ENCODE measurements at places on chromosomes 12 and 14. TPM values are rescaled to one million over a fixed set of nuclear protein-coding genes. Genes with fewer than 3 reads are reported as not detected.

The ZC3H14 gene
- 38.7 TPM for total RNA-seq

The AMHR2 gene
- 1.6 TPM for total RNA-seq

DNA sequence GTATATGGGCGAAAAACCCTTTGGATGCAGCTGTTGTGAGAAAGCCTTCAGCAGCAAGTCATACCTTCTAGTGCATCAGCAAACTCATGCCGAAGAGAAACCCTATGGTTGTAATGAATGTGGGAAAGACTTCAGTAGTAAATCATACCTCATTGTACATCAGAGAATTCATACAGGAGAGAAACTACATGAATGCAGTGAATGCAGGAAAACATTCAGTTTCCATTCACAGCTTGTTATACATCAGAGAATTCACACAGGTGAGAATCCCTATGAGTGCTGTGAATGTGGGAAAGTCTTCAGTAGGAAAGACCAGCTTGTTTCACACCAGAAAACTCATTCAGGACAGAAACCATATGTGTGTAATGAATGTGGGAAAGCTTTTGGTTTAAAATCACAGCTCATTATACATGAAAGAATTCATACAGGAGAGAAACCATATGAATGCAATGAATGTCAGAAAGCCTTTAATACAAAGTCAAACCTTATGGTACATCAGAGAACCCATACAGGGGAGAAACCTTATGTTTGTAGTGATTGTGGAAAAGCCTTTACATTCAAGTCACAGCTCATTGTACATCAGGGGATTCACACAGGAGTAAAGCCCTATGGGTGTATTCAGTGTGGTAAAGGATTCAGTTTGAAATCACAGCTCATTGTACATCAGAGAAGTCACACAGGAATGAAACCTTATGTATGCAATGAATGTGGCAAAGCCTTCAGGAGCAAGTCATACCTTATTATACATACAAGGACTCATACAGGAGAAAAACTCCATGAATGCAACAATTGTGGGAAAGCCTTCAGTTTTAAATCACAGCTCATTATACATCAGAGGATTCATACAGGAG lies 21.4 kb downstream of the ZNF268 start:
- no peak for DNase-seq

DNA sequence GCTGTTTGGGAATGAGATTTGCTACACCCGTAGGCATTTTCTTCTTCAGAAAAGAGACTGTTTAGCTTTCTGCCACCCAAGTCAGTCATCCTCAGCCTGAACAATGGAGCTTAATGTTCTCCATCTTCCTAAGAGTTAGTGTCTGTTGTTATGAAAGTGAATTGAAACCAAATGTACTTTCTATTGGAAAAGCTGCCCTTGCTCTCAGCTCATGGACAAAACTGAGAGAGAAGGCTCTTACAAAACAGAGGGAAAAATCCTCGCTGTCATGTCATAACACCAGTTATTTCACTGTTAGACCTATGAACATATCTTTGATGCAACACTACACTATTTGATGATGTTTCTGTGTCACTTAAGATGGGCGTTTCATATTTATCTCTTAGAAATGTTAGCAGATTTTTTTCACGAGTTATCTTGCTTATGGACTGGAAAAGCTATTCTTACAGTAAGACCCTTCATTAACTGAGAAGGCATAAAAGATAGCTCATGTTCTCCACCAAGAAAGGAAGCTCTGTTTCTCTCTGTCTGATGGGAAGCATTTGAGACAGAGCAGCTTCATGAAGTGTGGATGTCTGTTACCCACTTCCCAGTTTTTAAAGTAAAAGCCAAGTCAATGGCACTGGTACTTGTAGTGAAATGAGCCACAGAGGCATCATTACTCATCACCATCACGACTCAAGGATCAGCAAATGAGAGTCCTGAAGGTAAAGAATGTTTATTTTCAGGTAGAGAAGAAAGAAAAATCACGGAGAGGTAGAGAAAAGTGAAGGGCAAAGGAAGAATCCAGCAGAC lies 483.9 kb downstream of the ZFP36L1 start:
- no peak for DNase-seq

DNA sequence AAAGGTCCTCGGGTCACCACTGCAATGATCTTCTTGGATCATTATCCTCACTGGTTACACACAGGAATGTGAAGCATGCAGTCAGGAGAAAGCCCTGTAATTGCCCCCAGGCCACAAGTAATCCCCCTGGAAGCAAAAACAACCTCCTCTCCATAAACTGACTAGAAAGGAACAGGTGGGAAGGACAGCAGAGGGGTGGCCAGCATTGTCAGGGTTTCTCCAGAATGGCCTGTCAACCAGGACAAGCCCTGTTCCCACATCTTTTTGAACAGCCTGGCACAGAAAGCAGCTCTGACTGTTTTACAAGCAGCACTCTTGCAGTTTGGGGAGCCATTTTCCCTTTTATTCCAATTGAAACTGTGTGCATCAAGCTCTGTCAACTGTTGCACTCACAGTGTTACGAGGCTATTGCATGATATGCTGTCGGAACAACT lies 36.1 kb downstream of the TMCC3 start:
- DNase-seq = no peak
